ENCODE measurements at places on chromosomes 4 and X. TPM values are rescaled to one million over a fixed set of nuclear protein-coding genes. Genes with fewer than 3 reads are reported as not detected.

DGKK gene
- total RNA-seq: not detected

- H3K27ac ChIP-seq: no peak overlapping the region
- H3K4me1 ChIP-seq: peaks cover 23% of the 10 kb centered on the region
- H3K4me3 ChIP-seq: peak overlapping the region; percentile 29
- H3K27me3 ChIP-seq: peaks cover 16% of the 10 kb centered on the region
- H3K36me3 ChIP-seq: peaks cover 6% of the 10 kb centered on the region
- DNase-seq: no peak
Observed at GRCh38 chrX:9746148-9746888, 19.3 kb downstream of the GPR143 start.

GRCh38 chr4:7906171-7906701, 33.4 kb downstream of the AFAP1 start:
- no peak for DNase-seq
- H3K27ac ChIP-seq: no peak overlapping the region
- H3K27me3 ChIP-seq: peaks cover 14% of the 10 kb centered on the region
- H3K36me3 ChIP-seq: peaks cover 2% of the 10 kb centered on the region
- peaks cover 26% of the 10 kb centered on the region for H3K4me1 ChIP-seq

- H3K27me3 ChIP-seq: no peaks in the 10 kb centered on the region
- no peak for DNase-seq
- H3K36me3 ChIP-seq: no peaks in the 10 kb centered on the region
- no peak overlapping the region for H3K27ac ChIP-seq
Observed at GRCh38 chr4:170388255-170388654, 298.5 kb upstream of the AADAT start.

DNA sequence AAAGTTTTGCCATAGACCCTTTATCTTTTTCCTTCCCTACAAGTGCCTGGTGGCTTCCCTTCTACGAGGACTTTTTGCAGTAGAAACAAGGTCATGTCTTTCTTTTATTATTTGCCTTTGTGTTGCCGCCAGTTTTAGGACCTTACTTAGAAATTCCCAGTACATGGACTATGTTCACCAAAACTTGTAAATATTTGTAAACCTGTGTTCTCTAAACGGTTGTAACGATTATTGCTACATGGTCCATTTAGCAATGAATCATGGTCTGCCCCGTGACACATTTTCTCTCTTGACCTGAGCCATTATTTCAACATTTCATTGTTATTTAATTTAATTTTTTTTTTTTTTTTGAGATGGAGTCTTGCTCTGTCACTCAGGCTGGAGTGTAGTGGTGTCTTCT, 110.7 kb downstream of the MFAP3L start:
- H3K4me1 ChIP-seq: no peaks in the 10 kb centered on the region
- peaks cover 6% of the 10 kb centered on the region for H3K27me3 ChIP-seq
- H3K27ac ChIP-seq: no peak overlapping the region
- H3K4me3 ChIP-seq: no peak overlapping the region

DNA sequence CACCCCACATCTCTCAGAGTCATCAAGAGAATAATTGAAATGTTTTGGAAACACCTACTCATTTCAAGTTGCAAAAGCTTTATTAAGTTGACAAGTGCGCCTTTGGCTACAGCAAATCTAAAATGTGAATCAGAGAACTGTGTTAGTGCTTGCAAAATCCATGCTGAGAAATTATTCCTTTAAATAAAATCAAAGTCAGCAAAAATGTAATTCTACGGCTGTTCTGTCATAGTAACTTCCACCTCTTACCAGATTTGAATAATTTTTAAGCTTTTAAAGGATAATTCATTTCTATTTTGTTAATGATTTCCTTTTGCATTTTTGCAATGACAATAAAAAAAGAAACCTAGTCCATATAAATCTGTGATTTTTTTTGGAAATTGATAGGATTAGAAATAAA, 1779.1 kb downstream of the STIM2 start:
- H3K27me3 ChIP-seq: no peaks in the 10 kb centered on the region
- H3K4me3 ChIP-seq: no peak overlapping the region
- H3K4me1 ChIP-seq: no peaks in the 10 kb centered on the region

DNA sequence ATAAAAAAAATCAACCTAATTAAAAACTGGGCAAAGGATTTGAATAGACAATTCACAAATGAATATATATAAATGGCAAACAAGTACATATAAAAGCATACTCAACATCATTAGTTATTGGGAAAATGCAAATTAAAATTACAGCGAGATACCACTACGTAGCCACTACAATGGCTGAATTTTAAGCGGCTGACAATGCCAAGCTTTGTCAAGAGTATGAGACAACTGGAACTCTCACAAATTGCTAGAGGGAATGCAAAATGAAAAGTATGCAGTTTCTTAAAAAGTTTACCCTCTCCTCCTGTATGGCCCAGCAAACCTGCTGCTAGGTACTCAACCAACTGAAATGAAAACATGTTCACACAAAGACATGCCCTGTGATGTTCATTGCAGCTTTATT, 34.8 kb downstream of the ZFP42 start:
- no peak overlapping the region for H3K4me3 ChIP-seq
- DNase-seq: no peak
- no peak overlapping the region for H3K27ac ChIP-seq
- H3K4me1 ChIP-seq: no peaks in the 10 kb centered on the region
- no peaks in the 10 kb centered on the region for H3K27me3 ChIP-seq

DNA sequence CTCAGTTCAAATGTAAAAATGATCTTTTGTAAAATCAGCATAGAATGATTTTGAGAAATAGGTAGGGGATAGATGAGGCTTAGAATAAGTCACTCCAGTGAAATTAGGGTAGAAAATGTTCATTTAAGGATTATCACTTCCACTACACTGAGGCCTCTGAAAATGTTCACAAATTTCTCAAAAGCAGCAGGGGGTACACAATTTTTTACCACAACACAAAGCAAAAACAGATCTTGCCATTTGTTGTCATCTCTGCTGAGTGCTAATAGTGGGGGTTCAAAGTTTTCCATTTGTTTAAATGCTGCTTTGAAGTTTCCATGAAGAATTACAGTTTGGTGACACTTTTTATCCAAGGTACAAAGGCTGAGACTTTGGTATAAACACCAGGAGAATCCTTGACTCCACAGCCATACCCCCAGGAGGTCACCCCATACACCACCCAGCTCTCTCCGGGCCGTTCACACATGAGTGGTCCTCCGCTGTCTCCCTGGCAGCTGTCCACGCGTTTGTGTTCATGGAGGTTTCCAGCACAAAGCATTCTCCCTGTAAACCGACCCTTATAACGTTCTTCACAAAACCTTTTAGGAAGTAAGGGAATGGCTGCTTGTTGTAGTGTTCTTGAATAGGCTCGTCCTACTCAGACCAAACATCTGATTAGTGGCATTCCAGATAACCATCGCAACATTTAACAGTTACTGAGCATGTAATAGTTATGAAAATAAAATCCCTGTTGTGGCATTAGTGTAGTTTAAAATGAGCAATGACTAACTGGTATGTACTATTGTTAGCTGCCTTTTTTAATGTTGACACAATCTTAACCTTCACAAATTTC, 71.0 kb downstream of the PRSS12 start:
- H3K4me1 ChIP-seq: peaks cover 41% of the 10 kb centered on the region
- H3K27me3 ChIP-seq: no peaks in the 10 kb centered on the region
- DNase-seq: no peak
- peak overlapping the region; percentile 91 for H3K27ac ChIP-seq

DNA sequence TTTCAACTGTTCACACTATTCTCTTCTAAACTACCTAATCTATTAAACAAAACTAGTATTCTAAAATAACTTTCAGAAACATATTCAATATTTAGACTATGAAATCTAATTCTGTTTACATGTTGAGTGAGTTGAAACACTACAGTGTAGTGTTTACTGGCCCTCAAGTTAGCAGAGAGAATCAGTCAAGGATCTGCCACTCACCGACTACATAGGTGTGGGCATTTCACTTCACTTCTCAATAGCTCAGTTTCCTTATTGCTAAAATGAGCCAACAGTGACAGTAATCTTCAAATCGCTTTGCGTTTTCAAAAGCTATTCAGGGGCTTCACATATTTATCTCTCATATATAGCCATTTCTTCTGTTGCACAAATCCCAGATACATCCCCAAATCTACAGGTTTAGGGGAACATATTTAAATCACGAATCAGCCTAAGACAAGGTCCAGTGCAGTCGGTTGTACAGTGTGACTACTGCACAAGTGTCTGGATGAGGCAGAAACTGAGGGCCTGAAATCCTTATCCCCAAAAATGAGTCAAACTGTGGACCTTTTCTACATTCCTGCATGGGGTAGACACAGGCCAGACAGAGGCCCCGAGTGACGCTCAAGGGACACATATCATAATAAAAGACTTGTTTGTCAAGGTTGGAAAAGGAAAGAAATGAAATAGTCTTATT, 129.8 kb downstream of the PPP3CA start:
- no peaks in the 10 kb centered on the region for H3K27me3 ChIP-seq
- no peak overlapping the region for H3K27ac ChIP-seq
- no peak for DNase-seq
- no peaks in the 10 kb centered on the region for H3K4me1 ChIP-seq
- H3K36me3 ChIP-seq: no peaks in the 10 kb centered on the region
- H3K4me3 ChIP-seq: no peak overlapping the region

GRCh38 chr4:2256781-2257191, 5.1 kb downstream of the MXD4 start:
- H3K4me3 ChIP-seq: no peak overlapping the region
- no peaks in the 10 kb centered on the region for H3K4me1 ChIP-seq
- H3K36me3 ChIP-seq: no peaks in the 10 kb centered on the region
- no peak for DNase-seq

DNA sequence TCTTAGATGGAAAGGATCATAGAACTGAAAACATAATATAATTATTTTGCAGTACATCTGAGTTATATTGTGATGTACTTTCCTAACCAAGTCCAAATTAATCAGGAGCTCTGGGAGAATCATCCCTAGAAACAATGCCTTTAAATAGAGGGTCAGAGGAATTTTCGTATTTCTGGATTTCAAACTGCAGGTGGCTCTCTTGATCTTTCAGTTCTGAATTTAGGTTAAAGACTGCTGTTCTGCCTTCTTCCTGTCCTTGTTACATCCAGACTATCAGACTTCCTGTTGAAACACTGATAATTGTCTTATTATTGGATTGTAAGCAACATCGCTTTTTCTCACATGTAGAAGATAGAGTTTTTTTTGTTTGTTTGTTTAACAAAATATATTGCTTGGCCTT, 142.7 kb downstream of the RPA4 start:
- no peaks in the 10 kb centered on the region for H3K4me1 ChIP-seq
- DNase-seq: no peak
- H3K4me3 ChIP-seq: no peak overlapping the region
- H3K27me3 ChIP-seq: peaks cover 7% of the 10 kb centered on the region

- DNase-seq: no peak
- H3K36me3 ChIP-seq: no peaks in the 10 kb centered on the region
- H3K4me1 ChIP-seq: no peaks in the 10 kb centered on the region
- H3K27me3 ChIP-seq: no peaks in the 10 kb centered on the region
Observed at GRCh38 chr4:181608181-181608580, 635.0 kb upstream of the TENM3 start.

SLC9B1 gene
- total RNA-seq: 2.5 TPM

- no peak overlapping the region for H3K27ac ChIP-seq
- no peaks in the 10 kb centered on the region for H3K4me1 ChIP-seq
- H3K4me3 ChIP-seq: no peak overlapping the region
- DNase-seq: no peak
- no peaks in the 10 kb centered on the region for H3K36me3 ChIP-seq
Observed at GRCh38 chr4:160864253-160864652, 1299.5 kb downstream of the FSTL5 start.

GRCh38 chr4:27678027-27678426, 817.4 kb downstream of the STIM2 start:
- H3K4me3 ChIP-seq: no peak overlapping the region
- H3K36me3 ChIP-seq: no peaks in the 10 kb centered on the region
- H3K4me1 ChIP-seq: no peaks in the 10 kb centered on the region
- no peak overlapping the region for H3K27ac ChIP-seq
- no peaks in the 10 kb centered on the region for H3K27me3 ChIP-seq
- no peak for DNase-seq

CCDC110 gene
- 0.19 TPM for total RNA-seq

TAF7L gene
- total RNA-seq: not detected

DNA sequence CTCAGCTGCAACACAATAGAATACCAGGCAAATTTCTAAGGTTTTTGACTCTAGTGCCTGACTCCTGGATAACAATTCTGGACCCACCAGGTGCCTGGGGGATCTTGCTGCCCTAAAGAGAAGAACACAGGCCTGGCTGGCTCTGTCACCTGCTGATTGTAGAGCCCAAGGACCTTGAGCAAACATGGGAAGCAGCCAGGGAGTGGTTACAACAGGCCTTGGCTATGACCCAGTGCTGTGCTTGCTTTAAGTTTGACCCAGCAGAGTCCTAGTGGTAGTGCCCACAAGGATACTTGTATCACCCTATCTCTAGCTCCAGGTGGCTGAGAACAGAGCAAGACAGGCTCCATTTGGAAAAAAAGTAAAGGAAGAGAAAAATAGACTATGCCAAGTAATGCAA, 176.8 kb upstream of the DCAF12L2 start:
- H3K4me1 ChIP-seq: no peaks in the 10 kb centered on the region
- H3K27ac ChIP-seq: no peak overlapping the region
- H3K36me3 ChIP-seq: no peaks in the 10 kb centered on the region
- H3K27me3 ChIP-seq: no peaks in the 10 kb centered on the region

DNA sequence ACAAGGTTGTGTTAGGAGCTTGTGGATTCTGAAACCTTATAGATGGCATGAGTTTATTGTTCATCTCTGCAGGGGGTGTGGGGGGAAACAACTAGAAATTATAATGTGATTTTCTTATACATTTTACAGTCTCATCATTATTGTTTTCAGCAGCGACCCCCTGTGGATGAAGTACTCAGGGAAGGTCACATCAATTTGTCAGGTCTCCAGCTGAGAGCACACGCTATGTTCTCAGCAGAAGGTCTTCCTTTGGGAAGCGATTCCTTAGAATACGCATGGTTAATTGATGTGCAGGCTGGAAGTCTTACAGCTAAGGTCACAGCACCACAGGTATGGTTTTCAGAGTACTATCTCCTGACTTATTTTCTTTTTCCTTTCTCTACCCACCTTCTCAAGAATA, 72.2 kb downstream of the BLTP1 start:
- no peak for DNase-seq
- H3K27ac ChIP-seq: no peak overlapping the region
- H3K4me1 ChIP-seq: no peaks in the 10 kb centered on the region
- H3K27me3 ChIP-seq: no peaks in the 10 kb centered on the region
- peaks cover 6% of the 10 kb centered on the region for H3K36me3 ChIP-seq

DNA sequence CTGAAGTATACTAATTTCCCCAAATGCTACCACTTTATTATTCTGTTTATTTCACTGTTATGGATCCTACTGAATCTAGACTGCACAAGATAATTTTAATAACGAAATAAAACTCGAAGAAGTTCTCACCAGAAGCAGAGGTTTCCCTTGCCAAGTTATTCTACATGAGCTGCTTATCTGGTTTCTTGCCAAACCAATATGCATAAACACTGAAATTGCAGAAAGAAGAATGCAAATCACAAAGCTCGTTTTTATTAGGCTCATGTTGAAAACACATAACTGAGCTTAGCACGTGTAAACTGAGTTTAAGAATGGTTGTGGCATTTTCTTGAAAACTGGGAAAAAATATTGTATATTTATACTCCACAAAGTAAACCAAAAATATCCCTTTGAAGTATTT, 35.9 kb downstream of the GRID2 start:
- H3K4me1 ChIP-seq: no peaks in the 10 kb centered on the region
- H3K27ac ChIP-seq: no peak overlapping the region
- H3K4me3 ChIP-seq: no peak overlapping the region
- H3K36me3 ChIP-seq: no peaks in the 10 kb centered on the region
- no peak for DNase-seq
